ENCODE measurements at places on chromosomes 6 and 20.

GRCh38 chr6:124131259-124131658 lies 327.6 kb downstream of the NKAIN2 start:
- no peak for DNase-seq

- no peak for DNase-seq
Measured at GRCh38 chr20:45303586-45304463, 2.8 kb upstream of the RBPJL start.

DNA sequence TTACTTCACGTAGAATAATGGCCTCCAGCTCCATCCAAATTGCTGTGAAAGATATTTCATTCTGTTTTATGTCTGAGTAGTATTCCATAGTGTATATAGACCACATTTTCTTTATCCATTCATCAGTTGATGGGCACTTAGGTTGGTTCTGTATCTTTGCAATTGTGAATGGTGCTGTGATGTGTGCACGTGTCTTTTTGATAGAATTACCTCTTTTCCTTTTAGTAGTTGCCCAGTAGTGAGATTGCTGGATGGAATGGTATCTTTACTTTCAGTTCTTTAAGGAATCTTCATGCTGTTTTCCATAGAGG lies 91.8 kb downstream of the CARMIL1 start:
- no peak for DNase-seq

DNA sequence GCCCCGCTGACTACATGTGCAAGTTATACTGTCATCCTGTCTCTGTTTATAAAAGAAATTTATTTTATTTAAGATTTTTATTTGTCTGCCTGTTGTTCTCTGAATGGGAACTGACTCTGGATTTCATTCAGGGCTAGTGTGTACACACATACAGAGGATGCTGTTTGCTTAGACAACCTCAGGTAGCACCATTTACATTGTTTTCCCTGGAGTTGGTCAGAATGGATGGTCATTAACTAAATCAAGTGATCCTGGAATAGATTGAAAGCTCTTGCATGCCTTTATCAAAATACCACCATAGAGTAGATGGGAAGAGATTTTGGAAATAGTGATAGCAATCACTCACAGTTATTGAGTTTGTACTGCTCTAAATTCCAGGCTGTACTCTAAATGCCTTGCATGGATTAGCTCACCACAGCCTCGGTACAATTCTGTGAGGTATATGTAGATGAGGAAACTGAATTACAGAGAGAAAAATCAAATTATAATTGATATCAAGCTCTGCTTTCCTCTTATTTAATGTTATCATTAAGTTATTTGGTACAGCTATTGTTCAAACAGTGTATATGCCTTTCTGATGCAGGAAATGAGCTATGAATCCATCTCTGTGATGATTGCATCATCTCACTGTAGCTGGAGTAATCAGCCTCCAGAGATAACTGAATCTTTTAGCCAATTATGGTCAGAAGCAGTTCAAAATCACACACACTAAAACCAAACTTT lies 51.9 kb downstream of the RNF217 start:
- DNase-seq, result no peak

- DNase-seq, result no peak
Measured at GRCh38 chr6:169263836-169264608, 10.4 kb upstream of the THBS2 start.

DNA sequence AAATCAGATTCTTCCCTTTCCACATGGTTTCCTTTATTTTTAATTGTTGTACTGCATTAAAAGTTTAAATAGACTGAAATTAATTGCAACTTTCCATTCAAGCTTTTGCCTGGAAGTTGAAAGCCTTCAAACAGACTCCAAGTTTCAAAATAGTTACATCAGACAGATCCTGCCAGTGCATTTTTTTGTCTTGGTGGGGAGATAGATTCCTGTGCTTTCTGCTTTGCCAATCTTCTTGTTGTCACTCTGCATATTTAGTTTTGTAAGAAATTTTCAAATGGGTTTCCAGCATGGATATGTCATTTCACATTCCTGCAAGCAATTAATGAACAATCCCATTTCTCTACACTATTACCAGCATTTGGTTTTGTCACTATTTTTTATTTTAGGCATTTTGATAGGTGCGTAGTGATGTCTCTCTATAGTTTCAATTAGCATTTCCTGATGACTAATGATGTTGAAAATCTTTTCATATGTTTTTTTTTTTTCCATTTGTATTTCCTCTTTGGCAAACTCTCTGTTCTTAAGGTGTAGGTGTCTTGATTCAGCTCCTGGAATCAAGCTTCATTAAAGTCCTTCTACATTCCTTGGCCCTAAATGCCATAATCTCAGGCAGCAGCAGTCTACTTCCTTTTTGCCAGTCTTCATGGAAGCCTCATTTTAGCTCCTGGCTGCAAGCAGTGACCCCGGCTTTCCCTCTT lies 40.5 kb downstream of the SCP2D1 start:
- no peak for DNase-seq

DNA sequence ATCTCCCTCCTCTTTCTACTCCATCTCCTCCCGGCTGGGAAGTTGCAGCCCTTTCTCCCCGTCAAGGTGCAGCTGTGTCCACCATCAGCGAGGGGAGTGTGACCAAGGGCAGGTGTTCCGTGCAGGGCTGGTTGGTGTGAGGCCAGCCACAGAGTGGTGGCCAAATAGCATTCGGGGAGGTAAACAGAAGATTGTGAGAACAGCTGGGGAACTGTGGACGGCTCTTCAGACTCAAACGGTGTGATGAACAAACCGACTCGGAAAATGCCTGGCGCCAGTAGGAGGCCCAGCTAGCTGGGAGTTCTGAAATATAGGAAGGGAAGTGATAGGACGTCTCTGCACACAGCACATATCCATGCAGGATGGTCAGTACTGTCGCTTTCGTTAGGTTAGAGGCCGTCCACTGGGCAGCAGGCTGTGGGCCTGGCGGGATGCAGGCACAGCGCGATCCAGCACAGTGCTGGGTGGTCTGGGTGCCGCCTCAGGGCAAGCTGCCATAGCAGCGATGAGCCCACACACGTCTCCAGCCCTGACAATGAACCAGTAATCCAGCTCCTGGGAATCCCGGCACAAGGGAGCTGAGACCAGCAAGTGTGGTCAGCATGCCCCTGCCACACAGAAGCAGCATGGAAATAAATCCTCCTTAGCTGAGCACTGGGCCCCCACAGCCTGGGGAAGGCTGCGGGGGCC lies 258.1 kb downstream of the TAF4 start:
- no peak for DNase-seq

DNA sequence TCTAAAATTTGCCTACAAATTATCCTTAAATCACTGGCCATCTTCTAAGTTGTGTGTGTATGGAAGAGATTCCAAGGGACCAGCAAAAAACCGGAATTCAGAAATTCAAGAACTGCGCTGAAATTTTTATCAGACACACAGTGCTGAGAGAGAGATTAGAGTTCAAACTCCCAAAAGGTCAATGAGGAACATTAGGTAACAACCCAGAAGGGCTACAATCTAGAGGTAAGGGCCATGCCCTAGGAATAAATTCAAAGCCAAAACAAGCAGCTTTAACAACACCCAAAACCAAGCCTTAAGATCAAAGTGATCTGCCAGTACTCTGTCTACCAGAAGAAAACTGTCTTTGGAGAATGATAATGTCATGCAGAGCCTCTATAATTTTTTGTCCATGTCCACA lies 17.8 kb downstream of the SRSF12 start:
- no peak for DNase-seq

DNA sequence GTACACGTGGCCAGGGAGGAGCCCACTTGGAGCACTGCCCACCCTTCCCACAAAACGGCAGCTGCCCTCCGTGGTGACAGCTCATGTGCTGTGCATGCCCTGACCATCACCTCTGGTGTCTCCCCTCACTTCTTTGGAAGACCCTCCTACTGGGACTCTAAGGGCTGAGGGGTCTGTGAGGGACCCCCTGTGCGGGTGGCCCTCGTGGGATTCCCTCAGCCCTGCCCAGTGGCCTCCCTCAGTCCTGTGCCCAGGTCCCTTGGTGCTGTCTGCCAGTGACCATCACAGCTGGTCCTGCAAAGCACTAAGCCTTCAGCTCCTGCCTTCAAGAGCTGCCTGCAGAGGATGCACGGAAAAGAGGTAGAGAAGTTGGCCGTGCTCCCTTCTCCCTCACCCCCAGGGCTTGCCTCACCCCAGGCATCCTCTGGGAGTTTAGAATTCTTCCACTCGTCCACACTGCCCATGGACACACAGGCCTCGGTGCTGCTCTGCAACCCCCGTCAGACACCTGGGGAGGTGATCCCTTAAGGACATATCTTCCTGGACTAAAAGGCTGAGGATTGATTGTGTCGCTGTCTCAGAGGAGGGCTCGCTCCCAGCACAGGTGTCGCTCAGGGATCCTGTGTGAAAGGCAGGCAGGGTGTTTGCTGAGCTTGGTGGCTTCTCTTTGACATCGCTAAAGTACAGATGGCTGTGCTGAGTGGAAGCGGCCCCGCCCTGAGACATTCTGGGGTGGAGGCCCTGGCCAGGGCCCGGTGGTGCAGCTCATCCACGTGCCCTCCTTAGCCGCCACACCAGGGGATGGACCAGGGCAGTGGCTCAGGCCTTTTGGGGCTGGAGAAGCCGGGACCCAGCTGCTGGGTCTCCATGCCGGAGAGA lies 119.5 kb upstream of the FRMD1 start:
- DNase-seq, result no peak

GRCh38 chr6:166655713-166656229 lies 28.7 kb upstream of the RPS6KA2 start:
- DNase-seq, result no peak

GRCh38 chr6:137651591-137652335 lies 157.6 kb upstream of the OLIG3 start:
- no peak for DNase-seq

DNA sequence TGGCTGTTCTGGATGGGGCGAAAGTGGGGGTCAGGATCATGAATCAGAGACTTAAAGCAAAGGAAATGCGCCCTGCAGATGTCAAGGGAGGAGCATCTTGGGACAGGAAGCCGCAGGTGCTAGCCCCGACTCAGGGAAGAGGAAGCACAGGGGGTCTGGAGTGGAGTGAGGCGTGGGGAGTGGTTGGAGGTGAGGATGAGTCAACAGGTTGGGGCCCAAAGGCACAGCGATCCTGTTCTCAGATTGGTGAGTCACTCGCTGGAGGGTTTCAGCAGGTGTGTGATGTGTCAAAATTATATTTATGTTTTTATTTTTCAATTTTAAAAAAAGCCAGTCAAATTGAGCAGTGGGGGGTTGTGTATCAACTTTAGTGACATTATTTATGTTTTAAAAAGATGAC lies 19.0 kb downstream of the PACSIN1 start:
- peak; percentile 81 for DNase-seq

DNA sequence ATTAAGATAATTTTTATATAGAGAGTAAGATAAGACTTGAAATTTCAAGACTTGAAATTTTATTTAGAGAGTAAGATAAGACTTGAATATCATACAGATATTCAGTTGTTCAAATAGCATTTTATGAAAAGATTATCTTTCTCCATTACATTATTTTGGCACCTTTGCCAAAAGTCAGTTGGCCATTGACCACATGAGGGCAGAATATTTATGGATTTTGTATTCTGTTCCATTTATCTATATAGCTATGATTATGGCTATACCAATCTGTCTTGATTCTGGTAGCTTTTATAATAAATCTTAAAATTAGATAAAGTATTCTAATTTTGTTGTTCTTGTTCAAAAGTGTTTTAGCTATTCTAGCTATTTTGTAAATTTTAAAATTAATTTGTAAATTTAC lies 537.9 kb upstream of the GJE1 start:
- DNase-seq, result no peak

DNA sequence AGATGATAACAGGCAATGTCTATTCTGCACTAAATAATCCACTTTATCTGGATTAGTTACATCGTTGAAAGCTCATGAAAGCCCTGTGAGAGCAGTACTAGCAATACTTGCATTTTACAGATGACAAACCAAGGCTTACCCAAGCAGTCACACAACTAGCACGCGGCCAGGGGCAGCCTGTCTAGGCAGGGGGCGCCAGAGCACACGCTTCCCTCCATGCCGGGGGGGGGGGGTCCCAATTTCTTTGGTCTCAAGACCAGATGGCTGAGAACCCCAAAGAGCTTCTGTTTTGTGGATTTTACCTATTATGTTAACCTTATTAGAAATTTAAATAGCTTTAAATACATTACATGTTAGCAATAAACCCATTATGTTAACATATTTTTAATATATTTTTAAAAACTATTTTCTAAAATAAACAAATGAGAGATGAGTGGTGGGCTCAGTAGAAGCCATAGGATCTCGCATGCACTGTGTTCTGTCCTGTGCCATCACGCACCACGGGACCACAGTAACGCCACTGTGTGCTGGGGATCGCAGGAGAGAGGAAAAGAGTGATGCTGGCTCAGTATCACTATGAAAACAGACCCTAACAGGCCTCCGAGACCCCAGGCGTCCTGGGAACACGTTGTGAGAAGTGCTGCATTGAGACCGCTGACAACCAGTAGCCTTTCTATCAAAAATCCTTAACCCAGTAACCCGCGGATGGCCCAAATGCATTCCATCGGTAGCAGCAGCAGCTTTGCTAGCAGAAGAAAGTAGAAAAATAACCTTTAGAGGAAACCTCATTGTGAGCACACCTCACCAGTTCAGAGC lies 5.3 kb upstream of the PRR18 start:
- peak; percentile 16 for DNase-seq

- DNase-seq, result no peak
Measured at GRCh38 chr6:76862936-76863335, 600.4 kb downstream of the HTR1B start.

DNA sequence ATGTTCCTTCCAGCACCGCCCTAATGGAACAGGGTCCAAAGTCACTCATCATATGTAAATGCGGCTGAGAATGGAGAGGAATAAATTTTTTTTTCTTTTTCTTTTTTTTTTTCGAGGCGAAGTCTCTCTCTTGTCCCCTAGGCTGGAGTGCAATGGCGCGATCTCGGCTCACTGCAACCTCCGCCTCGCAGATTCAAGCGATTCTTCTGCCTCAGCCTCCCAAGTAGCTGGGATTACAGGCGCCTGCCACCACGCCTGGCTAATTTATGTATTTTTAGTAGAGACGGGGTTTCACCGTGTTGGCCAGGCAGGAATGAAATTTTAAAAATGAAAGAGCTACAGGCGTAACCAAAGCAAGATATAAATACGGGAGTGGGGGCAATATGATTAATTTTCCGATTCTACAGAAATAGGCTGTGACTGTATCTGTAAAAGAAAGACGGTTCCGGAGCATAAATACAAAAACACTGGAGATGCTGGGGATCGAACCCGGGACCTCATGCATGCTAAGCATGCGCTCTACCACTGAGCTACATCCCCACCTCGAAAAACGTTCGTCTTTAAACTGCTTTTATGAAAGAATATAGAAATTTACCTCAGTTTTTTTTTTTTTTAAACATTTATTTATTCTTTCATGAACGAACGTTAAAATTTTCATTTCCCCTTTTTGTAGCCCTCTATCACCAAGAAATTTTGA lies 132.2 kb downstream of the GPX5 start:
- DNase-seq, result no peak

Measured in stimulated activated CD8-positive, alpha-beta memory T cell treated with anti-CD3 and anti-CD28 coated beads, Interleukin-7, amount 100 ng/mL, for 48 hours (primary cell).